Smooth muscle cell of the brain vasculature (primary cell): ENCODE measurements at places on chromosomes 5 and 9.

GRCh38 chr9:133750982-133751649 lies 13.0 kb upstream of the SARDH start:
- no peak for DNase-seq

DNA sequence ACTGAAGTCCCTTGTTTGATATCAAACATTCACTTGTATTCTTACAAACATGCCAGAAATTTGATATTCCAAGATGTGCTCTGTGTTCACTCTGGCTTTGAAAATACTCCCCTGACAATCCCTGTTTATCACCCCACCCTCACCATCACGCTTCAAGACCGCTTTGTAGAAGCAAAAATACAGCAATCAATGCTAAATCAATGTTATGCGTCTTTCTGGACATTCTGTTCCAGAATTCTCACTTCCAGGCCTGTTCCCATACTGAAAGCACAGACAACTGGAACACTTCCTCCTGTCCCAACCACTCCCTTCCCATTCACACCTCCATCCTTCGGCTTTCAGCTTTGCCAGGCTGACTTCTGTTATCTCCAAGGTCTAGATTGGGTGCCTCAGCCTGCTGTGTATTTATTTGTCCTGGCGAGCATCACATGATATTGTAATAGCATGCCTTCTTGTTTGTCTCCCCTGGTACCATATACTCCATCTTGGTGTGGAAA lies 72.8 kb downstream of the SNCAIP start:
- no peak for DNase-seq

DNA sequence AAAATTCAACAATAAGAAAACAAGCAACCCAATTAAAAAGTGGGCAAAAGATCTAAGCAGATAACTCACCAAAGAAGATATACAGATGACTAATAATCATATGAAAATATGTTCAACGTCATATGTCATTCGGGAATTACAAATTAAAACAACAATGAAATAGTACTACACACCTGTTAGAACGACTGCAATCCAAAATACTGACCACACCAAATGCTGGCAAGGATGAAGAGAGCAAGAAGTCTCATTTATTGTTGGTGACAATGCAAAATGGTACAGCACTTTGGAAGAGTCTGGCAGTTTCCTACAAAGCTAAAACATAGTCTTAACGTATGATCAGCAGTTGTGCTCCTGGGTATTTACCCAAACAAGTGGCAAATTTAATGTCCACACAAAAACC lies 37.5 kb downstream of the NDUFS4 start:
- no peak for DNase-seq

- peak; percentile 29 for DNase-seq
Measured at GRCh38 chr5:128196791-128197190, 113.2 kb downstream of the SLC12A2 start.
